ENCODE measurements at places on chromosomes 2 and 18. TPM values are rescaled to one million over a fixed set of nuclear protein-coding genes. Genes with fewer than 3 reads are reported as not detected.
A peak's percentile ranks its signal among the peaks of the same experiment; 100 is the strongest.

The ANKRD29 gene
- total RNA-seq: 72.0 TPM

The CHST9 gene
- 0.03 TPM for total RNA-seq

The ANKRD62 gene
- total RNA-seq: 0.12 TPM

The IL18R1 gene
- 26.5 TPM for total RNA-seq

The SLC23A3 gene
- 3.1 TPM for total RNA-seq

The SPAST gene
- total RNA-seq: 15.1 TPM

The FBLN7 gene
- 5.4 TPM for total RNA-seq

The MIB1 gene
- total RNA-seq: 31.3 TPM

The MYO5B gene
- total RNA-seq: 31.6 TPM

The HOXD4 gene
- total RNA-seq: 0.84 TPM

The SIGLEC15 gene
- 0.32 TPM for total RNA-seq

The ALPG gene
- total RNA-seq: 0.49 TPM

GRCh38 chr2:167048829-167049228, 160.5 kb downstream of the XIRP2 start:
- DNase-seq: no peak

- no peak for DNase-seq
Measured at GRCh38 chr2:70855667-70856066, 20.1 kb upstream of the CD207 start.

- DNase-seq: no peak
Measured at GRCh38 chr18:51097021-51097822, 67.2 kb downstream of the SMAD4 start.

DNA sequence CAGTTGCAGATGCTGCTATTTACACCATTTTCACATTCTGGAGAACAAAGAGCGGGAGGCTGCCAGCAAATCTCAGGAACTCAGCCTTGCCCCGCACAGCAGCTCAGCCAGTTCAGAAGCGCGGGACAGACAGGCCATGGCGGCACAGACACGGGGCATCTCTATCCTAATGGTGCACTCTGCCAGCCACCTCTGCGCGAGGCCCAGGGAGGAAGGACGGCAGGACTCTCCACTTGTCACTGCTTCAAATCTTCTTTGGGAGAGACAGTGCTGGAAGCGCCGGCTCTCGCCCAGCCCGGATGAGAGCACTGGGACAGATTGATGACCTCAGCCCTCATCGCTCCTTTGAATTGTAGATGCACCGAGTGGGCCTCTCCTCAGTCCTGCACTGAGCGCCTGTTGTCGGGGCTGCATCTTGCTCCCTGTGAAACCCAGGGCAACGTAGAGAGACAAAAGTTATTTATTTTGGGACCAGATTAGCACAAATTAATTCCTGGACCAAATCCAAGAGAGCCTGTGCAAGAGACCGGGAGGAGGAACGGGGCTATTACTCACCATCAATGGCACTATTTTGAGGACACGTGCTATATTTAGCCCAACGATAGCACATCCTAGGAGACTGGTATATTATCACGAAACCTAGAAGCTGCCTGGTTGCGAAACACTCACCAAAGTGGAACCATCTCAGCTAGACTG, 211.4 kb upstream of the SMIM21 start:
- no peak for DNase-seq

DNA sequence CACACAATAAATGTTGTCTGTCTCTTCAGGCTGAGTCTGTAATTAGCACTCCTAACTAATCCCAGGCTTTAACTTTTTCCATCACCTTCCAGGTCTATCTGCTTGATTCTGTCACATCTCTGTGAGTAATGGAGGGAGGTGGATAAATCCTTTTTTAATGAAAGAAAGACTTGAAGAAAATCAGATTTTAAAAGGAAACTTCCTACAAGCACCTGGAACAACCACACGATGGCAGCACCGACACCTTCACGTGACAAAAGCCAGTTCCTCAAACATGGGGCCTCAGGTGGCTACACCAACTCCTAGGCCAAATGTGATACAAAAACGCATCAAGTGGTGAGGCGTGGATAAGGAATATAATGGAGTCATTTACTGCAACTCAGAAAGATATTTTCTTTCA, 41.8 kb downstream of the TGFBRAP1 start:
- DNase-seq: no peak

DNA sequence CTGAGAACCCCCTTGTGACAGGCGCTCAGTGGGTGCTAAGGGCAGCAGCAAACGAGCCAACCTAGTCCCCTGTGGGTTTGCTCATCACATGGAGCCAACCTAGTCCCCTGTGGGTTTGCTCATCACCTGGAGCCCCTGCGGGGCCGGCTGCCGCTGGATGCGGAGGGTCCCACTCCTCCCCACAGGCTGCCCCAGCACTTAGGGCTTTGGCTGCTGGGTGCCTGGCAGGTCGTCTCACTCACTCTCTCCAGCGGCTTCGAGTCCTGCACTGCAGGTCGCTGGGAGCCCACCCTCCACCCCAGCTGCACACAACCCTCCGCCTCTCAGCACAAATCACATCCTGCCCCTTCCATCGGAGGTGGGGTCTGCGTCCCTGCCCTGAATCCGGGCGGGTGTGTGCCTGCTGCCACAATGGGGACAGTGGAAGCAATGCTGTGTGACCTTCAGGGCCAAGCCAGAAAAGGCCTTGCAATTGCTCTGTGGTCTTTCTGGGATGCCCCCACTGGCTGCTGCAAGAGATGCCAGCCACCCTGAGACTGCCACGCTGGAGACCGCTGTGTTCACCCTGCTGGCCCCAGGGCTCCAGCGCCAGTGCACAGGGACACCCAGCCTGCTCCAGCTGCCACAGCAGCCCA, 248.1 kb upstream of the SALL3 start:
- DNase-seq: no peak

- DNase-seq: no peak
Measured at GRCh38 chr2:205586626-205587025, 95.7 kb upstream of the NRP2 start.

DNA sequence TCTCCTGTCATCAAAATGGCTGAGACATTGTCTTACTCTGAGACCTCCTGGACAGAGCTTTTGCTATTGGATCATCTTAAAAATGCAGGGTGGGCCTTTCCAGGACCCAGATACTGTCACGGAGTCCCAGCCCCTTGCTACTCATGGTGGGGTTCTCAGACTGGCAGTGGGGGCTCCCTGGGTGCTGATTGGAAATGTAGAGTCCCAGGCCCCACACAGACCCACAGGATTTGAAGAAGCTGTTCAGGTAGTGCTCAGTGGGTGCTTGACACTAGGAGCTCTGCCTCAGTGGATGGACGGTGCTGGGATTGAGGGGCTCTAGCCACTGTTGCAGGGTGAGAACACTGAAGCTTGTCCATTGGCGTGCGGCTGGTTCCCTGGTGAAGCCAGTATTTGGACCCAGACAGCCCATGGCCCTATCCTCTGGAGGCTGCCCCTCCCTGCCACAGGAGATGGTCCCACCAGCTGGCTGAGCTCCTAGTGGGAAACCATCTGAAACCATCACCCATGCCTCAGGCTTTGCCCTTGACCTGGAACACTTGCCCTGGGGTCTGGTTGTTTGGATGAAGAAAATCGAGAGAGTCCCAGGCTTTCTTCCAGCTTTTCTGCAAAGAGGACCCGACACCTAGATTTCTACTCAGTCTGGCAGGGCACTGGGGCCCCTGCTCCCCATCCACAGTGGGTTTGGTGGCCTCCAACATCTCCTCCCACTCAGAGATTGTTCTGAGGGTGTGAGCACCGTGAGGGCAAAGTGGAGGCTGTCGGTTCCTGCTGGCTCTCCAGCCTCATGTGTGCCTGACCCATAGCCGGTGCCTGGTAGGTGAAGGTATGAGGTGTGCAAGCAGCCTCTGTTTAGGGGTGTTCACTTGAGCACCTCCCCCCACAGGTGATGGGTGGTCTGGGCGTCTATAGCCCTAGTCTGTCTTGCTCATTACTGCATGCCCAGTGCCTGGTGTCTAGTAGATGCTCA, 30.1 kb downstream of the MROH2A start:
- peak; percentile 46 for DNase-seq

- DNase-seq: no peak
Measured at GRCh38 chr18:31042084-31042405, 497 bp downstream of the DSC3 start.

DNA sequence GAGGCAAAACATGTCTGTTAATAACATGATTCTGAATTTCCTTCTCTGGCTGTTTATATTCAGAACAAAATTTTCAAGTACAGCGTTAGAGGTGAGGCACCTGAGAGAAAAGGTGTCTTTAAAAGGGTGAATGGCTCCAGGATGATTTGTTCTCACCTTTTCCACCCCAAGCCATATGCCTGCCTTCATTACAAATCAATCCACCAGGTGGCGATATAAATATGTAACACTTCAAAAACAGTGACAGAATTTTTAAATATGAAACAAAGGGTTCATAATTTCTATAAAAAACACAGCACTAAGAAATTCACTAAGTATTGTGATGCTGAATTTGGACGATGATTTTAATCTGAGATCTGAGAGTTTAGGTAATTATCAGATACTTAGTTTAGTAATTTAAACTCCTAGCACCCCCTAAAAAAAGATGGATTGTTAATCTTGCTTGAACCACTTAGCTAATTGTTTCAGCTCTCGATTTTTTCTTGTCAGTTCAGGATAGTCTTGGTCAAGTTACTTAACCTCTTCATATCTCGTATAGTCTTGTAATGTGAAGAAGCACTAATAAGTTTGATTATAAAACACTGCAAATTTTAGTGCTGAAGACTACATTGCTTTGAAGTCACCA, 528.8 kb downstream of the CPS1 start:
- DNase-seq: no peak

DNA sequence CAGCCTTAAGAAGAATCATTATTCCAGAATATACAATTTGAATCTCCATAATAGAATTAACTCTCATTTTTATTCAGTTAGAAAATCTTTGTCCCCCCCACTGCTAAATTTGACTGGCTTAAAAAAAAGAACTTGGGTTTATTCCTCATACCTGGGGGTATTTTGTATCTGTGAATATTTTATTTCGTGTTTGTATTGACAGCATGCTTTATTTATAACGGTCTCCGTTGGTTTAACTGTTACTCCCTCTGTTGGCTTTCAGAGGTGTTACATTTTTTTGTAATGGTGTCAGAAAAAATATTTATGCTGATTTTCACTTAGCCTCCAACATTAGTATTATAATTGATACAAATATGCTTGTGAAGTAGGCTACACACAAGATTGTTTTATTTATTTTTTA, 109.1 kb downstream of the HAUS1 start:
- DNase-seq: no peak

- DNase-seq: peak; percentile 39
Measured at GRCh38 chr2:240611601-240612210, 13.6 kb upstream of the GPR35 start.

DNA sequence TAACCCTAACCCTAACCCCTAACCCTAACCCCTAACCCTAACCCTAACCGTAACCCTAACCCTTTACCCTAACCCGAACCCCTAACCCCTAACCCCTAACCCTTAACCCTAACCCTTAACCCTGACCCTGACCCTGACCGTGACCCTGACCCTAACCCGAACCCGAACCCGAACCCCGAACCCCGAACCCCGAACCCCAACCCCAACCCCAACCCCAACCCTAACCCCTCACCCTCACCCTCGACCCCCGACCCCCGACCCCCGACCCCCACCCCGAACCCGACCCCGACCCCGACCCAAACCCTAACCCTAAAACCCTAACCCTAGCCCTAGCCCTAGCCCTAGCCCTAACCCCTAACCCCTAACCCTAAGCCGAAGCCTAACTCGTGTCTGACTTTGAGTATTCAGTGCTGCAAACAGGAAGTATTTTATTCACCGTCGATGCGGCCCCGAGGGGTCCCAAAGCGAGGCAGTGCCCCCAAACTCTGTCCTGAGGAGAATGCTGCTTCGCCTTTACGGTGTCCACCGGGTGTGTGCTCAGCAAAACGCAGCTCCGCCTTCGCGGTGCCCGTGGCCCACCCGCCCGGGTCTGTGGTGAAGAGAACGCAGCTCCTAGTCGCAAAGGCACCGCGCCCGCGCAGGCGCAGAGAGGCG, 36.0 kb downstream of the FAM110C start:
- no peak for DNase-seq

DNA sequence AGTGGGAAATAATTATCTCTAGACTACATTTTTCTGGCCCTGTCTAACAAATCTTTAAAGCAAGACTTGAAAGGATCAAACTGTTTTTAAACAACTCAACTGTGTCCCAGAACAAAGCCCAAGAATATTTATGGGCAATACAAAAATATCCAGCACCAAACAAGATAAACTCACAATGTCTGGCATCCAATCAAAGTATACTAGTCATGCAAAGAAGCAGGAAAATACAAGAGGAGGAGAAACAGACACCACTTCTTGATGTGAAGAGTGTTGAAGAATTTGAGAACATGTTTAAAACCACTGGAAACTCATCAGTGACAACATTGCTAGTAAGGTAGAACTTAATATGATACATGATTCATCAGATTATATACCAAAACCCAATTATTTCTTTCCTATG, 66.1 kb upstream of the CDC42EP3 start:
- DNase-seq: no peak

DNA sequence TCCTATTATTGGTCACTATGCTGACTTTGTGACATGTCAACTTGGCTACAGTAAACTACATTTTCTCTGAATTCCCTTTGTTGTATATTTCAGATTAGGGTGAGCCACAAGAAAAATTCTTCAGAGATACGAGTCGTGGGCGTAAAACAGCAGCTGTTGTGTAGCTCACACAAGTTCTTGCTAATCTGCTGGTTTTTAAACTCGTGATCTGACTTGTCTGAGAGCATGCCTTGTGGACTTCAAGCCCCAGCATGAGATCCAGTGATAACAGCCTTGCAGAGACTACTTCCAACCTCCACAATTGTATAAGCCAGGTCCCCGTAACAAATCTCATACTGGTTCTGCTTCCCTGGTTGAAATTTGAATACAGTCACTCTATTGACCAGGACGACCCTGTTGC, 259.8 kb upstream of the LYPD1 start:
- DNase-seq: no peak

DNA sequence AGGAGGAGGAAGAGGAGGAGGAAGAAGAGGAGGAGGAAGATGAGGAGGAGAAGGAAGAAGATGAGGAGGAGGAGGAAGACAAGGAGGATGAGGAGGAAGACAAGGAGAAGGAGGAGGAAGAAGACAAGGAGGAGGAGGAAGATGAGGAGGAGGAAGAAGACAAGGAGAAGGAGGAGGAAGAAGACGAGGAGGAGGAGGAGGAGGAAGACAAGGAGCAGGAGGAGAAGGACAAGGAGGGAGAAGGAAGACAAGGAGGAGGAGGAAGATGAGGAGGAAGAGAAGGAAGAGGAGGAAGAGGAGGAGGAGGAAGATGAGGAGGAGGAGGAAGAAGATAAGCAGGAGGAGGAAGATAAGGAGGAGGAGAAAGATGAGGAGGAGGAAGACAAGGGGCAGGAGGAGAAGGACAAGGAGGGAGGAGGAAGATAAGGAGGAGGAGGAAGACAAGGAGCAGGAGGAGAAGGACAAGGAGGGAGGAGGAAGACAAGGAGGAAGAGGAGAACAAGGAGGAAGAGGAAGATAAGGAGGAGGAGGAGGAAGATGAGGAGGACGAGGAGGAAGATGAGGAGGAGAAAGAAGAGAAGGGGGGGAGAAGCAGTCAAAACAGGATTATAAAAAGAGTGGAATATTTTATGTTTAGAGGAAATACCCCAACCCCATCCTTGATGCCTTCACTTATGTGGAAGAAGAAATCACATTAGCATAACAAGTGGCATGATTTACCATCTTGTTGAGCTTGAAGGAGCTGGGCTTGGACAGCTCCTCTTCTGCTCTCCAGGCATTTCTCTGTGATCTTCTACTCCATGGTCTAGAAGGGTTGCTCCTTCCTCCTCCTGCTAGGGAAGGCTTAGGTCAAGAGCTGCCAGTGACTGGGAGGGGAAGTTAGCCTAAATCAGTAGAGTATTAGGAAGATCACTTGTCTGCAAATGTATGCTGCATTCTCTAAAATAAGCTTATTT, 45.3 kb upstream of the KCTD1 start:
- DNase-seq: no peak

Data from upper lobe of right lung (tissue), 1 donor.